GM06990 (cell line): ENCODE measurements at places on chromosomes 13 and 19.
A peak's percentile ranks its signal among the peaks of the same experiment; 100 is the strongest.

- no peak for DNase-seq
Measured at GRCh38 chr13:43414111-43414510, 372.7 kb downstream of the ENOX1 start.

DNA sequence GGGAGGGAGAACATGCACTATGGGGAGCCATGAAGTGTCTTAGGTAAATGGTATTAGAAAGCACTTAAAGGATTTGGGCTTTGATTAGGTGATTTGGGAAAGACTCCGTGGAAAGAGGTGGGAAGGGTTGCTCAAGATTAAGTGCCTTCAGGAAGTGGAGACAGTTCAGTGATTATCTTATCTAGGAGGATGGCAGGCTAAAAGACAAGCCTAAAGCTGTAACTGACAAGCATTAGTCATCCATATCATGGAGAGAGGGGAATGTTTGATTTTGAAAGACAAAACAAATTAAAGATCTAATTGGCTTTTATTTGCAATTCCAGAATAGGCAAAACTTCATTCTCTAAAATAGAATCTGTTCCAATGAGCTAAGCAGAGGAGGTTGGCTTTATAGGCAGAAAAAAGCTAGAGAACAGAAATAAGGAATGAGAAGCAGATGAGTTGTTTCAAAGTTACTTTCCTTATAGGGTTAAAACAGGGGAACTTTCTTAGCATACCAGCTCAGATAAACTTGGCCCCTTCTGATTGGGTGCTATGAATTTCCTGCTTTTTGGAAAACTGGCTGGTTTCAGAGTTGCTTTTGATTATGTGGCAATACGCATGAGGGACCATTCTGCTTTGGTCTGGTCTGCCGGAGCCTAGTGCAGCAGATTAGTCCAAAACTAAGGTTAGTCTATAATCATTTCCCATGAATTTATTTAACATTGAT lies 1.8 kb upstream of the DIAPH3 start:
- no peak for DNase-seq

- peak; percentile 1 for DNase-seq
Measured at GRCh38 chr13:35014606-35015213, 72.6 kb downstream of the NBEA start.

DNA sequence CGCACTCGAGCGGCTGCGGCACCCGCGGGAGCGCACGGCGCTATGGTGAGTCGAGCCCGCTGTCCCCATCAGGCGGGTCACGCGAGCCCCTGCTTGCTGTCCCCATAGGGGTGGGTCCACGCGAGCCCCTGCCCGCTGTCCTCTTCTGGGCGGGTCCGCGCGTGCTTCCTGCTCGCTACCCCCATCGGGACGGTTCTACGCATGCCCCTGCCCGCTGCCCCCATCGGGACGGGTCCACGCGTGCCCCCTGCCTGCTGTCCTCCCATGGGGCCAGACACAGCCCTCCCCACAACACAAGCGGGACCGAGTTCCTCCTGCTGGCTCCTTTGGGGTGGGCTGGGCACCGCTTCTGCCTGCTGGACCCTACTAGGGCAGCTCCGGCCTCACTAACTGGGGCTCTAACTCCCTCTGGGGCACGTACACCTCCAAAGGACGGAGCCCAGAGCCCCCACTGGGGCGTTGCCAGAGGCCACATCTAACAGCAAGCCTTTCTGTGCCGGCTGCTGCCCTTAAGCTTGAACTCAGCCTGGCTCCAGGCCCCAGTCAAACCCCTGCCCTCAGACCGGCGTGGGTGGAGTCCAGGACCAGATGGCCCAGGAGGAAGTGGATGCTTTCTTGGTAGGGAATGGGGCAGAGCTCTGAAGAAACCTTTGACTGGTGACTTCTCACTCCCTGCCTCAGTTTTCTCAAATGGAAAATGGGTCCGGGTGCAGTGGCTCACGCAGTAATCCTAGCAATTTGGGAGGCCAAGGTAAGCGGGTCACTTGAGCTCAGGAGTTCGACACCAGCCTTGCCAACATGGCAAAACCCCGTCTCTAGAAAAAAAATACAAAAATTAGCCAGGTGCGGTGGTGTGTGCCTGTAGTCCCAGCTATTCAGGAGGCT lies 722 bp downstream of the COLGALT1 start:
- peak; percentile 60 for DNase-seq

DNA sequence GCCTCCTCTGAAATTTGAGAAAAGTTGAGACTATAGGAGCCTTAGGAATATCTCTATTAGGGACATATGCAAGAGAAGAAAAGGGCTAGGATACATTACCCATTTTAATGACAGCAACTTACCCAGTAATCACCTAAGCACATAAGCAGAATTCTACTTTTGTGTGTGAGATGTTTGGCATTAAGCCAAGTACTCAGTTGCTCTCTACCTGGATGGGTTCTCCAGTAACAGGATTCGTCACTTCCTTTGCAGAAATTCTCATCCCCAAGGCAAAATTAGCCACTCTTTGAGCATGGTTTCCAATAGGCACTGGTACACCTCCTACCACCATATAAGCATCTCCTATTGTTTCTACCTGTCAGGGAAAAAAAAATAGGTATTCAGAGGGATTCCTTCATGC lies 95.1 kb downstream of the C13orf42 start:
- no peak for DNase-seq

DNA sequence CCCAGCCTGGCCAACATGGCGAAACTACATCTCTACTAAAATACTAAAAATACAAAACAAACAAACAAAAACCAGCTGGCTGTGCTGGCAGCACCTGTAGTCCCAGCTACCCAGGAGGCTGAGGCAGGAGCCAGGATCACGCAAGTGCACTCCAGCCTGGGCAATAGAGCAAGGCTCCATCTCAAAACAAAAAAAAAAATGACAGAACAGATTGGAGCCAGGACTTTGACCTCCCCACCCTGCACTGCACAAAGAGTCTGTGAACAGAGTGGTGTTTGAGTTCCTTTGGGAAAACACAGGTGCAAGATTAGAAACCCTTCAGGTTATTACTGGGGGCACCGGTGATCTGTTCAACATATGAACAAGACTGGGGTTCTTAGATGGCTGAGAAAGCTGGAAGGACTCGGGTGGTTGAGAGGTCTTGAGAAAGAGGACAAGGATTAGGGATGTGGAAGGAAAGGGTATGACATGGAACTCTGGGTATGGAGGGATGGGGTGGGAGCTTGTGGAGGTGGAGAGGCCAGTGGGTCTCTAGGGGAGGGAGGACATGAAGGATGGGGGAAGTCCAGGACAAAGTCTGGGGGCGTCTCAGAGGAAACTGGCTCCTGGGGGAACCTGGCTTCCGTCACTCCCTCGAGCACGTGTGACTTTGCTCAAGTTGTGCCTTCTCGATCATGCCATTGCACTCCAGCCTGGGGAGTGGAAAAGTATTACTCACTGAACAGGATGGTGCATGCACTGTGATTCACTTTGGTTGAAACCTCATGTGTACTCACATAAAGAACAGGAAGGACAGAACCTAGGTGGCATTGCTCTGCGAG lies 25.9 kb downstream of the RCN3 start:
- DNase-seq, result no peak

DNA sequence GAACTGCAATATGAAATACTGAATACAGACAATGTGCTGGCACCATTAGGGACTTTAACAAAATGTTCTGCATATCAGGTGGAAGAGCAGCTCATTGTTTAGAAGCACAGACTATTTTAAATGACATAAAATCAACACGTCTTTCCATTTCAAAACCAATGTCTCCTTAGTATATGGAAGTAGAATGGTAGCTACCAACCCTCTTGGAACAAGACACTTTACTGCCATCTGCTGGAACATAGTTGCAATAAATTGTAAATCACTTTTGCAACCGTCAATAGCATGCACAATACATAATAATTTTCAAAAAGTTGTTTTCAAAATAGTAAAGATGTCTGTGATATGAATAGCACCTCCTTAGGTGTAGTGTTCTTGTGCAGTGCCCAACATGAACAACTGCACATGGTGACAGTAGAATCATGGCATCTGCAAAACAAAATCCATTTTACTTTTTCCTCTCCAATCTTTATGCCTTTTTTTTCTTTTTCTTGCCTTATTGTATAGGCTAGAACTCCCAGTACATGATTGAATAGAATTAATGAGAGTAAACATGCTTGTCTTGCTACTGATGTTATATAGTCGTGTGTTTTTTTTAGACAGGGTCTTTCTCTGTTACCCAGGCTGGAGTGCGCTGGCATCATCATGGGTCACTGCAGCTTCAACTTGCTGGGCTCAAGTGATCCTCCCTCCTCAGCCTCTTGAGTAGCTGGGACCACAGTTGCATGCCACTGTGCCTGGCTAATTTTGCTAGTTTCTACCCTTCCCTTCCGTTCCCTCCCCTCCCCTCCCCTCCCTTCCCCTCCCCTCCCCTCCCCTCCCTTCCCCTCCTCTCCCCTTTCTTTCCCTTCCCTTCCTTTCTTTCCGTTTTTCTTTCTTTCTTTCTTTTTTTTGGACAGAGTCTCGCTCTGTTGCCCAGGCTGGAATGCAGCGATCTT lies 7.8 kb upstream of the LYPD5 start:
- peak; percentile 34 for DNase-seq

DNA sequence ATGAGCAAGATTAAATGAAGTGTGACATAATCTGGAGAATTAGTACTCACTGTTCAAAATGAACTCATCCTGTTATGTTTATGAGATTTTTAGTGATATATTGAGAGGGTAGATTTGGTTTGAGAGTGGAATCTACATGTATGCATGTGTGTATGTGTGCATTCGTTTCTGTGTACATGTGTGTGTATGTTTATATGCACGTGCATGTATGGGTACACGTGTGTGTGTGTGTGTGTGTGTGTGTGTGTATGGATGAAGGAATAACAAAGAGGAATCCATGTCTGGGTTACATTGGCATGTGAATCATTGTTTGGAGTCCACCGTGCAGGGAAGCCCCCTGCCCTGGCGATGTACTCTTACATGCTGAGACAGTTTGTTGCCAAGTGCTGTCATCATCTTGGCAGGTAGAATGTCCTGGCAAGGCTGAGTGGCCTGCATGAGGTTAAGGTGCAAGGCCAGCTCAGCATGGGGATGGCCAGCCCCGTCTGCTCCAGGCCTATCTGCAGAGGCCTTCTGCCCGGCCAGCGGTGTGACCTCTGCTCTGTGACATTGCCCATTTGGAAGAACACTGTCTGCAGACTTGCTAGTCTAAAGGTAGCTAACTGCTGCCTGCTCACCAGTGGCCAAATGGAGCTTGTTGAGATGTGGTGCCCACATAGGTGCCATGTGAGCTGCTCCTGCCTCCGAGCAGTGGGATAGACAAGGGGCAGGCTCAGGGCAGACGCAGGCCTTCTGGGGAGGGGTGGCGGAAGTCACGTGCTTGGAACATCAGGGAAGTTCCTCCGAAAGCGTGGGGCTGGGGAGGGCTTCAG lies 222.3 kb downstream of the TEX29 start:
- DNase-seq, result no peak

DNA sequence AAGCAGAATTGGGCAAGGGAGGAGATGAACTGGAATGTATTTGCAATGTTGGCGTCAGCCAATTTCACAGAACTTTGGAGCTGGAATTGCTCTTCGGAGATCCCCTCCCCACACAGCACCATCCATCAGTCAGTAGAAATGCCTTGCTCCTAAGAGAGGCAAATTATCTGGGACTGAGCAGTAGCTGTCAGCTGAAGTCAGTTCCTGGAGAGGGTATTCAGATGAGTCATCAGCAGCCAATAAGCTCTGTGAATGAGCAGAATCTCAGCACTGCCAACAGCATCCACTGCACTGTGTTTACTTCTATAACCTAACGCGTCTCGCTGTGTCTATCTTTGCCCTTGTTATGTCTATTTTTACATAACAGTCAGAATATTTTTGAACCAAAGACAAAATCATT lies 213.7 kb downstream of the SLITRK5 start:
- no peak for DNase-seq

- no peak for DNase-seq
Measured at GRCh38 chr19:10432736-10433130, 12.4 kb downstream of the PDE4A start.

- no peak for DNase-seq
Measured at GRCh38 chr13:48782429-48782840, 128.7 kb downstream of the CYSLTR2 start.

DNA sequence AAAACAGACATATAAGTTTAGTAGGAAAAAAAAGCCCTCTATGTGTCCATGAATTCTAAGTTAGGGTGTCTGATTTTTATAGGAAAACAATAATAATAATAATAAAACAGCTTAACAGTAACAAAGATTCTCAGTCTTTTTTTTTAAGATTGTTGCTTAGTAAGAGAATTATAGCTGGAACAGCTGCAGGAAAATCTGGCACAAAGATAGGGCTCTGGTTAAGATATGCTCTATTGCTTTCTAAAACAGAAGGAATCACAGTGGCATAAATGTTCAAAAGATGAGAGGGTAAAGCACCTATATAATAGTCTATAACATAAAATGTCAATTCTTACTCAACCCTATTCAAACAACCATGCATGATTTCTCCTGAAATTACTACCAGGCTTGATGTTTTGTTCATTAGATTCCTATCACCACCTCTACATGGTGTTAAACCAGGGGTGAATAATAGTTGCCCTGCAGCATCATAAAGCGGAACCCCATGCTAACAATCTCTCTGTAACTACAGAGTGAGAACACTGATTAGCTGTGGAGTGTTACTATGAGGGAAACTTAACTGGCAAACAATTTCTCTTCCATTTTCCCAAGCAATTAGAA lies 541.4 kb upstream of the MIR17HG start:
- no peak for DNase-seq

- DNase-seq, result no peak
Measured at GRCh38 chr19:10823690-10824089, 12.3 kb downstream of the TMED1 start.

GRCh38 chr13:99746637-99747402 lies 224.7 kb downstream of the ZIC5 start:
- DNase-seq, result no peak

DNA sequence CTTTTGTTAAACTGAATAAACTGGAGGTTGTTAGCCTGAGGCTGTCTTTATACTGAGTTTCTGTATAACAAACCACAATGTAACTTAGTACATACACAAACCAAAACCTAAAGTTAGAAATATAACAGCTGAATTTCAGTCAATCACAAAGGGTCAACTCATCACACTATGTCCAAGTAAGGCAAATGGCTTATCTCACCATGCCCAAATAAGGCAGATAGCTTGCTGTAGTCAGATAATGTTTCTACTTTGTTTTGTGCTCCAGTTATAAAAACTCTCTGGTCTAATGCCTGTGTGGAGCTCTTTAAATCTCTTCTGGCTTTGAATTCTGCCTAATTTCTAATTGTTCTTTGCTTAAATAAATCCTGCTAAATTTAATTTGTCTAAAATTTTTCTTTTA lies 1323.4 kb upstream of the ATXN8OS start:
- no peak for DNase-seq

- no peak for DNase-seq
Measured at GRCh38 chr19:46602392-46603194, 1.5 kb downstream of the CALM3 start.
